ENCODE measurements at places on chromosomes 11 and 22.

DNA sequence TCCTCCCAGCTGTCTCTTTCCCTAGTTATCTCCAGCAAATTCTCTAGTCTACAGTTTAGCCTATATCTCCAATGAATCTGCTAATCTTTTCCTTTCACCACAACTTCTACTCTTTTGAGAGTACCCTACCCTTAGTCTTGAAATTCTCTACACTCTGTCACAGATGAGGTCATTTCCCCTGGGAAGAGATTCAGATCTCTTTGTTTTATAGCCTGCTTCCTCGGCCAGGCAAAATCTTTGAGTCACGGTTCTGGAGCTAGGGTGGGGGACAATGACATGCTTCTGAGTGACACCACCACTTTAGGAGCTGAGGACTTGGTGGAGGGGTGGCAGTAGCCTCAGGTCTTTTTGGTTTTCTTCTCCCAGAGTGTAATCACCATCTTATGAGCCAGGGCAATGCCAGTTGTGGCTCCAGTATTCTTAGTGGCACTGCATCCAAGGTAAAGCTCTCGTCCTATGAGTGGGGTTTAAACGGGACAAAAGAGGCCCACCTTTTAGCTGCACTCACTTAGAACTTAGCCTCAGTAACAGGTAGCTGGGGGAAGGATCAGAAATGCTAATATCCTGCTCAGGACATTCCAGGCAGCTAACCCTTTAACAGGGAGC, 98.5 kb upstream of the RRM1 start:
- DNase-seq = peak; percentile 47

GRCh38 chr11:9853929-9854552, 190.2 kb downstream of the SWAP70 start:
- peak; percentile 18 for DNase-seq

DNA sequence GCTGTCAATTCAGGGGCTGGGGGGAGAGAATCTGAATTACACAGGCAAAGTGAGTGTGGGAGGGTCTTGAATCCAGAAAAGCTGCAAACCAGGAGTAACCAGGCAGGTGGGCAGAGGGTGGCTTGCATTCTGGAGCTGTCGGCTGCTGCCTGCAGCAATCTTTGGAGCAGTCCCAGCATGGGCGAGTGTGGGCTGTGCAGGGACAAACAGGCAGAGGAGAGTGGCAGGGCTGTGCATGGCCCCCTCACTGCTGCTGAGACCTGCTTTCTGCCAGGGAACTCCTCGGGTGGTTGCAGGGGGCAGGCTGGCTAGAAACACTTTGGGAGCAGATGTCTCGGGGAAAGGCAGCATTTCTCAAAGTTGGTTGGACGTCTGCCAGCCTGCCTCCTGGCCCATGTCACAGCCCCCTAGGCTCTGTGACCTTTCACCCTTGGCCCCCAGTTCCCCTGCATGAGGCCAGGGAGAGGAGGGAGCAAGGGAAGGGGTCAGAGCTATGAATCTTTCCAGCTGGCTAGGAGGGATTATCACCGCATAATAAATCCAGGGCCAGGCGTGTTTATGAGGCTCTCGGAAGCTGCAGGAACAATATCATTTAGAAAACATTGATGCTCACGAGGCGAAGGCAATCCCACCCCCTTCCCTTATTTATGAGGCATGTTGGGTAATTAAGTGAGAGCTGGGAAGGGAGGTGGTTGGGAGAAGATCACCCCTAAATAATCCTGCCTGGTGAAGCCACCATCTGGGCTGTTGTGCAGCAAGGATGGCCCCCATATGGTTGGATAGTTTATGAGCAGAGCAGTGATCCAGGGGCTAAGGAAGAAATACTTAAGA, 212.3 kb upstream of the NCAM1 start:
- no peak for DNase-seq

DNA sequence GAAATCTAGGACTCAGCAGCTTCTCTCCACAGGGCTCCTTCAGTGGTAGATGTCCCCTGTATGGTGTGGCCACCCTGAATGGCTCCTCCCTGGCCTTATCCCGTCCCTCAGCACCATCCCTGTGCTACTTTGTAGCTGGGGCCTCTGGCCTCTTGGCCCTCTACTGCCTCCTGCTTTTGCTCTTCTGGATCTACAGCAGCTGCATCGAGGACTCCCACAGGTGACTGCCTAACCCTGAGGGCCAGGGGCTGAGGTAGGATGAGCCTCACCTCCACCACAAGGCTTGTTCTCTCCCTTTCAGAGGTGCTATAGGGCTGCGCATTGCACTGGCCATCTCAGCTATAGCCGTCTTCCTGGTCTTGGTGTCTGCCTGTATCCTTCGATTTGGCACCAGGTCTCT, 1.8 kb downstream of the TMEM179B start:
- no peak for DNase-seq

DNA sequence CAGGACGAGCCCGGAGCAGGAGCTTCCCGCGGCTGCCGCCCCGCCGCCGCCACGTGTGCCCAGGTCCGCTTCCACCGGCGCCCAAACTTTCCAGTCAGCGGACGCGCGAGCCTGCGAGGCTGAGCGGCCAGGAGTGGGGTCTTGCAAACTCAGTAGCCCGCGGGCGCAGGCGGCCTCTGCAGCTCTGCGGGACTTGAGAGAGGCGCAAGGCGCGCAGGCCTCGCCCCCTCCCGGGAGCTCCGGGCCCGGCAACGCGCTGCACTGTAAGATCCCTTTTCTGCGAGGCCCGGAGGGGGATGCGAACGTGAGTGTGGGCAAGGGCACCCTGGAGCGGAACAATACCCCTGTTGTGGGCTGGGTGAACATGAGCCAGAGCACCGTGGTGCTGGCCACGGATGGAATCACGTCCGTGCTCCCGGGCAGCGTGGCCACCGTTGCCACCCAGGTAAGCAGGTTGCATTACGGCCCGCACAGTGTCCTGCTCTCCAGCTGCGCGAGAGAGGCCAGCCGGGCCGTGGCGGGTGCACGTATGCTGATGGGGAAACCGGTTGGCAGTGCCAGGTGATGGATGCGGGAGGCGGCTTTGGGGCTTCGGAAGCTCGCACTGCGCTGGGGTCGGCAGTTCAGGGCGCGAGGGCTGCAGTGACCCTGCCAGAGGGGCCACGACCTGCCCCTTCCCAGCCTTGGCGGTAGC, 2.0 kb downstream of the SLC6A5 start:
- no peak for DNase-seq

All from kidney tubule cell (primary cell).